ENCODE measurements at places on chromosomes 11 and 22.

DNA sequence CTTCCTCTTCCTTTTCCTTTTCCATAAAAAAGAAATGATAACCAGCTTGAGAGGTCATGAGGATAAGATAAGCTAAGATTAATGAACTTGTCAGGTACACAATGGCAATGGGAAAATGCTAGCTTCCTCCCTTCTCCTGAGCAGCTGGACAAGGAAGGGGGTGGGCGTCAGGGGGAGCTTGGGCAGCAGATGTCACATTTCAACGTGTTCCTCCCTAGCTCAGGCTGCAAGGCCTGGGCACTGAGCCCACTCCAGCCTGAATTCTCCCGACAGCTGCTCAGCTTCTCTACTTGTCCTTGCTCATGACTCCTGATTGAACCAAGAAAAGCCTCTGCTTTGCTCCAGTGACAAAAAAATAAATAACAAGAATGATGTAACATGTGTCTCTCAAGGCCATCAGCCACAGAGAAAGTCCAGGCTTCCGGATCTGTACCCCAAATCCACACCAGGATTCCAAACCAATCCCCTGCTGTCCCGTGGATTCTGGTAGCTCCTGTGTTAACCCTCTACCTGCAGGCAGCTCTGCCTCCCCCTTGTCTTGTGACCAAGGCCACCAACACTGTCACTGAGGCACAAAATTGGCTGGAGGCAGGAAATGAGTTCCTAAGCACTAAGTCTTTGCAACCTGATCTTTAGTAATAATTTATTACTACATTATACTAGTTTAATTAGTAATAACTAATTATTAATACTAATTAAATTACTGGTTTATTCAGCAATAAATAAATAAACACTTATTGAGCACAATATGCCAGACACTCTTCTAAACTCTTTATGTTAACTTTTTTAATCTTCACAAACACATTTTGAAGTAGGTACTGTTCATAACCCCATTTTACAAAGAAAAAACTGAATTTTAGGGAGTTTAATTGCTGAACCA, 146.5 kb downstream of the CCDC34 start:
- DNase-seq = no peak

- no peak for DNase-seq
Observed at GRCh38 chr11:112644410-112645131, 316.6 kb upstream of the NCAM1 start.

GRCh38 chr22:43923631-43924464, at the start of gene PNPLA3:
Gene PNPLA3 (plus strand): TSS chr22:43923805. CDS start chr22:43923912, 107 bp downstream.
- DNase-seq = peak; percentile 85

DNA sequence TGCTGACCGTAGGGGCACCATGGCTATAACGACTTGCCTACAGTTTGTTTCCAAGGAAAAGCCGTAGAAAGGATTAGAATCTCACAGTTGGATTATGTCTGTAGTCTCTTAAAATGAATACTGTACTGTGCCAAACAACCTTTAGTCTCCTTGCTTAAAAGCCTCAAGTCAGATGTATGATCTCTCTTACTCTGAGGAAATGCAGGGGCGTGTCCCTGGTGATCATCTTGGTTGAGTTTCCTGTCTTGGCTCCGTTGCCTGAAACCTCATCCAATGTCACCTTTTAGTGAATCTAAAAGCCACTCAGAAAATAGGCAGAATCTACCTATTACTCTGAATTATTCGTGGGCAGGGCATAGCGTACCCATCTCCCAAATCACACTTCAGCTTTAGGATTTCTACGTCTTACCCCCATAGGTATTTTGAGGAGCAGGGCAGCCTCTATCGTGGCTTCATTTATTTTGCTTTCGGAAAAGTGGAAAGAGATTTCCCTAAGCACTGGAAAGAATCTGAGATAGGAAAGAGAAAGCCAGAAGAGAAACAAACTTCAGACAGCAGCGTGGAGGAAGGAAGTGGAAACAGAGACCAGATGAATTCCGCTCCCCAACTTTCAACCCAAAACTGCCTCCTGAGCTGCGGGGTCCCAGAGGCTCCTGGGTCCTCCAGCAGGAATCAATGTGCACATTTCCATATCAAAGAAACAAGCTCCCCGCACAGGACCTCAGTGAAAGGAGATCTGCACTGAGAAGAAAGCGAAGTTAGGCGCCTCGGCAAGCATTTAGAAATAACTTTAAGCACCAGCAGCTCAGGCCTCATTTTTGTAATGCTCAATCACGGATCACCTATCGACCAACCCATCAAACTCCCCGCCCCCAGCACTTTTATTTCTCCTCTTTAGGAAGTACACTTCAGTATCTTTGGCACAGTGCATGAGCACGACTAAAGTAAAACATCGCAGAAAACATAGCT, 245.8 kb downstream of the ETS1 start:
- no peak for DNase-seq

GRCh38 chr11:65316227-65317024, 1.8 kb downstream of the CDC42EP2 start:
- DNase-seq = peak; percentile 49

DNA sequence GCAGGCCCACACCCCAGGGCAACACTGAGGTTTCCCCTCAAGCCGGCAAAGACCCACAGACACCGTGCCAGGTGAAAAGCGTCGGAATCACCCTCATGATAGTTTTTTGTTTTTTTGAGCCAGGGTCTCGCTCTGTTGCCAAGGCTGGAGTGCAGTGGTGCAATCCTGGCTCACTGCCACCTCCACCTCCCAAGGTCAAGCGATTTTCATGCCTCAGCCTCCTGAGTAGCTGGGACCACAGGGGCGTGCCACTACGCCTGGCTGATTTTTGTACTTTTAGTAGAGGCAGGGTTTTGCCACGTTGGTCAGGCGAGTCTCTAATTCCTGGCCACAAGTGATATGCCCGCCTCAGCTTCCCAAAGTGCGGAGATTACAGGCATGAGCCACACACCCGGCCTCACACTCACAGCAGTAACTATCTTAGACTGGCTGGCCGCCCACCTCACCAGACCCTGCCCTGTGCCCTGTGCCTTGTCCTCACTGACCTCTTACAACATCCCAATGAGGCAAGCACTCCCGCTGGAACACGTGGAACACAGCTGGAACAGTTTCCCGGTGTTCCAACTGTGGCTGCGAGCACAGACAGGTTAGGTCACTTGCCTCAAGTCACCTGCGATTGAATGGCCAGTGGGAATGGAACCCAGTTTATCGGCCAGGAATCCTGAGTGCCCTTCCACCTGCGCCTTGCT, 21.1 kb downstream of the LRRC10B start:
- no peak for DNase-seq

DNA sequence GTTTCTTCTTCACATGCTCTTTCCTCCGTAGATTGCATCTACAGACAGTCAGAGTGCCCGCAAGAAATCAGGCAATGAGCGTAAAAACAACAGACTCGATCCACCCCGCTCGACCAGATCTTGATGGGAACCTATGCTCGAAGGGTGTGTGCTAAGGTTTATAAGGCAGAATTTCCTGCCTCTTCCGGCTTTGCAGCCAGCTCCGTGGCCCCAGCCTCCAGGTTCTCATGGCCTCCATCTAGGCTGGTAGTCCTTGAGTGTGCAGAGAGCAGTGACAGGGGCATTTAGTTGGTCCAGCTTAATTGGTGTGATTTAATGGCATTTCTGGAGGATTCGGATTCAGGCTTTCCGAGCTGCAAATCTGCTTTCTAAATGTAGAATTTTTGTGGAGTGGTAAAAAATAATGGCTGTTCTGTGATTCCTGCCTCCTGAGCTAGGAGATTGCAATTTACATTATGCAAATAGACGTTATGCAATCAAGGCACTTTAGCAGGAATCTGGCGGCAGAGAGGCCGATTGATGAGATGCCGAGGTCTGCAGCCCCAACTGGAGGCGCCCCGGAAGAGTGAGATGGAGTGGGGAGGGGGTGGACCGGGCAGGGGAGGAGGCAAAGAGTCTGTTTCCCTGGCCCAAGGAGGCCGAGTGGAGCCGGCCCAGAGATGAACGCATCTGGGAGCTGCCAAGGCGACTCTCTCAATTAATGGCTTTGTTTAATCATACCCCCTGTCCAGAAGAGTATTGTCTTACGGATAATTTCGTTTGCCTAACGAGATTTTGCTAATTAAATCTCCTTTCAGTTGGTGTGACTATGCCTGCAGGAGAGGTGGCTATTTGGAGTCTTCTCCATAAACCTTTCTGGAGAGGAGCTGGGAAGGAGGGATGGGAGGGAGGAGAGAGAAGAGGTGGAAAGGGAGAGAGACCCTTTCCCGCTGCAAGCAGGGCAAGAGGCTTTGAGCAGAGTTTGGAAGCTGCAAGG, 75.3 kb downstream of the PKNOX2 start:
- no peak for DNase-seq

GRCh38 chr11:63560506-63561180, 2.5 kb downstream of the PLAAT2 start:
- no peak for DNase-seq

DNA sequence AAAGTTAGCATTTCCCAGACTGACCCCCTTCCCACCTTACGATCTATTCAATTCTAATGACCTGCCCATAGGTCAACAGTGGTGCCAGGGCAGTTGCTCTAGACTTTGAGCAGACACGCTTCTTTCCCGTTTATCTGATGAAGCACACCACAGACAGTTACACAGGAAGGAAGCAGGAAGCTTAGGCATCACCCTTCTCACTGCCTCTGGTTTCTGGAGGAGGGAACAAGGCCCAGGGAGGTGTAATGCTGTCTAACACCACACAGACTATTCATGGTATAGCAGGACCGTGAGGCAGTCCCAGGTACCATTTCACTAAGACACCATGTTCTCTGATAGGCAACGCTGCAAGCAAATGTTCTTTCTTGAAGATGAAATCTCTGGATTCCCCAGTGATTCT, 279.4 kb downstream of the NTM start:
- DNase-seq = peak; percentile 73

DNA sequence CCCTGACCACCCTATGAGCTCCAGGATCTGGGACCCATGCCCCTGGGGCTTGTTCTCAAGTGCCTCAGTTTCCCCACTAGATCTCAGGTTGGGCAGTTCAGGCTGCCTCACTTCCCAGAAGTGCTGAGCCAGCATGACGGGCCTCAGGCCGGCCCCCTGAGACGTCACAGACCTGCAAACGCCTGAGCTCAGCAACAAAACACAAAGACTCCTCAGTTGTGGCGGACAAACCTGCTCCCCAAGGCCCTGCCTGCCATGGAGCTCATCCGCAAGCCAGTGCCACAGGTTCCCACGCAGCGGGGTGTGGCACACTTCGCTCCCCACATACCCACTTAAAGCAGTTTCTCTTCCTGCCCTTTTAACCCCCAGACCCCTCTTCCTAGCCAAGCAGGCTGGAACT, 45.2 kb downstream of the NECTIN1 start:
- DNase-seq = no peak

GRCh38 chr11:109165035-109165434, 257.0 kb upstream of the C11orf87 start:
- no peak for DNase-seq

- no peak for DNase-seq
Observed at GRCh38 chr11:119153049-119153818, 4.4 kb downstream of the ABCG4 start.

Measured in NCI-H1417 (cell line).